ENCODE measurements at places on chromosomes 7 and 10.

GRCh38 chr10:107163881-107164861 is at the start of gene SORCS1:
Gene SORCS1, minus strand, starts transcription at chr10:107164706.
- DNase-seq: no peak

DNA sequence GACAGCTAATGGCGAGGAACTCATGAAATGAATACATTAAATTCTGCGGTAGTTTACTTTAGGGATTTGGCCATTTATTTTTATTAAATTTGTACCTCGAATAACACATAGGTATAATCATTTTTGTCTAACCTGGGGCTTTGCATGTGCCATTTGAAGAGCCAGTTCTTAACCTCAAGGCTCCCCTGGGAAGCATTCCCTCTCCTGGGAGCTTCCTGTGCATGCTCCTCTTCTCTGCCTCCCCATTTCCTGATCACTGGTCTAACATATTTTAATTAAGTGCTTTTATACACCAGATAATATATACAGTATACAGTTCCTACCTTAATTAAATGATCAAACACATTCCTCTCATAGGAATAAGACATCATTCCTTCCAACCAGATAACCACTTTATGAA is 183.9 kb upstream of the FZD1 start:
- no peak for DNase-seq

DNA sequence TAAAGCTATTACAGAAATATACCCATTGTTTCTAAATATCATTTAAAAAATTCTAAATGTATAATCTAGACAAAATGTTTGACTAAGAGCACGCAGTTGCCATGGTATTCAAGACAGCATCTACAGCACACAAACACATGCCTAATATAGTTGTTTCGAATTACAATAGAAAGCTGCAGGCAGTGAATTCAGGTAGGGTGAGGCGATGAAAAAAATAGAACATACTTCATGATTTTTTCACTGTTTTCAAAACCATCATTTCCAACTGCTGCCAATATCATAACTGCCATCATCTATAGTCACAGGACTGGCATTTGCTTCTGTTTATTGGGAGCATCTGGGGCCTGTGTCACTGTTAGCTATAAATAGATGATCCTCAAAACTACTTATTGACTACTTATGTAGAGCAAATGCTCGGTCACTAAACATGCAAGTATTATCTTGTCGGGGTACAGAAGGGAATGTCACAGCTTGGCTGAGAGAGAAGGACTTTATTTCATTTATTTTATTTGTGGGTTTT is 34.4 kb upstream of the OTUD1 start:
- no peak for DNase-seq

DNA sequence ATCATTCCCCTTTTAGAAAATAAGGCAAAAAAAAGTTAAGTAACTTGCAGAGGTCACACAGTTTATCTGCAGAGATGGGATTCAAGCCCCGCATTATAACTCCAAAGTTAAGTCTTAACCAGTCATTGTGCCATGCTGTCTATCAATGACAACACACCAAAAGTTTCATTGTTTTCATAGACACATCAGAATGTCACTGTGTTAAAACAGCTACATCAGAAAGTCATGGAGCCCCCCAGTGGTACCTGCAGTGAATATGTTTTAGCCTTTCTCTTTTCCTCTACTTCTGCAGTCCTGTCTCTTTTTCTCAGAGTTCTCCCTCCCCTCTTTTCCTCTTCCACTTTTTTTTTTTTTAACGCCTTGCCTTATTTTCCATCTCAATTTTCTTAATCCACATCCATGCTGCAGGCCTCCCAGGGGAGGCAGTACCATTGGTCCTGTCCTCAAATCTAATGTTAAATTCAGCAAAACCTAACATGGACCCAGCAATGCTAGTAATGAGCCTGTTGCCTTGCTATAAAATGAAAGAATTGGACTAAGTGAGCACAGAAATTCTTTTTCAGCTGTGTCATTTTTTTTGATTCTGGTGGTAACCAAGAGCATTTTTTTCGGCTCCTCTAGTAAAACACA is 3.8 kb upstream of the NRCAM start:
- no peak for DNase-seq

- DNase-seq: no peak
These were observed 853 bp downstream of the NKX6-2 start for GRCh38 chr10:132784866-132785722.

- DNase-seq: no peak
These were observed 7.4 kb downstream of the RASSF4 start for GRCh38 chr10:44966816-44967509.

GRCh38 chr7:44282601-44283171 is 42.7 kb downstream of the CAMK2B start:
- DNase-seq: no peak

Data from activated CD4-positive, CD25-positive, alpha-beta regulatory T cell (primary cell).